Esophagus muscularis mucosa (tissue), 4 donors: ENCODE measurements at places on chromosomes 3 and 15. TPM values are rescaled to one million over a fixed set of nuclear protein-coding genes. Genes with fewer than 3 reads are reported as not detected.

Gene SLC28A1
- total RNA-seq = not detected

Gene ITIH1
- total RNA-seq = not detected

Gene TRPM1
- total RNA-seq = not detected

Gene TTC21A
- total RNA-seq = 8.6 TPM

DNA sequence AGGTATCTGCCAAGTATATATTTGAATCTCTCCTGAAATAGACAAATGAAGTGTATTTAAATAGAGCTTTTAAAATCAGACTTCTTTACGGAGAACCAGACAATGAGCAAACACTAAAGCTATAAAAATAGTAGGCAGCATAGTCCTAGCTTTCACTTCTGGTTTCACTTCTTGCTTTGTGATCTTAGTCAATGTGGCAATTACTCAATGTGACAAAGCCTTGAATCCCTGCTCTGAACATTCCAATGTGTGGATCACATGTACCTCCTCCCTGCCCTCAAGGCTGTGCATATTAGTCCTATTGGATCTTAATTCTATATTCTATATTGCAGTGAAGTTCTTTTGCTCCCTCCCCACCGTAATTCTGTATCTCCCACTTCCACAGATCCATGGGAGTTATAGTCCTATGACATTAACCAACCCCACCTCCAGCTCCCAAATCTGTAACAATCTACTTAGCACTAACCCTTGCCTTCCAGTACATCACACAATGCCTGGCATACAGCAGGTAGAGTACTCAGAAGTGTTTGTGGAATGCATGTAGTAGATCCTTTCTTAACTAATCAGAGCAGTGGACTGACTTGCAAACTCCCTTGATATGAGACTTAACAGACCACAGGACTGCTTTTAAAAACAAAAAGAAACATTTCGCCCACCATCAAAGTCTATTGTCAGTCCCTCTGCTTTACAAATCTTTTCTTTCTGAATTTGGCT, 24.3 kb upstream of the CP start:
- no peak for DNase-seq

- DNase-seq = no peak
These were observed 619.2 kb downstream of the NAALADL2 start for GRCh38 chr3:175478301-175478700.
